ENCODE measurements at places on chromosomes 5 and 9.

DNA sequence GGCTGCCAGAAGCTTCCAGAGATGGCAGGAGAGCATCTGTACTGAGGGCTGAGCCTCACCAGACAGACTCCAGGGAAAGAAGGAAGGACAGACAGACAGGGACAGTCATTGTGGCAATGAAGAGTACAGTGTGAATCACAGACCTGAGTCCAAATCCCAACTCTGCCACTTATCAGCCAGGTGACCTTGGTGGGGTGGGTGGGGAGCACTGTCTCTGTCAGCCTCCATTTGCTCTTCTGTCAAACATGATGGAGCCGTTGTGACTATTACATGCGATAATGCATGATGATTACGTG lies 85.9 kb upstream of the FSTL4 start:
- DNase-seq: no peak

GRCh38 chr9:123542435-123543225 lies 186.6 kb downstream of the CRB2 start:
- no peak for DNase-seq

DNA sequence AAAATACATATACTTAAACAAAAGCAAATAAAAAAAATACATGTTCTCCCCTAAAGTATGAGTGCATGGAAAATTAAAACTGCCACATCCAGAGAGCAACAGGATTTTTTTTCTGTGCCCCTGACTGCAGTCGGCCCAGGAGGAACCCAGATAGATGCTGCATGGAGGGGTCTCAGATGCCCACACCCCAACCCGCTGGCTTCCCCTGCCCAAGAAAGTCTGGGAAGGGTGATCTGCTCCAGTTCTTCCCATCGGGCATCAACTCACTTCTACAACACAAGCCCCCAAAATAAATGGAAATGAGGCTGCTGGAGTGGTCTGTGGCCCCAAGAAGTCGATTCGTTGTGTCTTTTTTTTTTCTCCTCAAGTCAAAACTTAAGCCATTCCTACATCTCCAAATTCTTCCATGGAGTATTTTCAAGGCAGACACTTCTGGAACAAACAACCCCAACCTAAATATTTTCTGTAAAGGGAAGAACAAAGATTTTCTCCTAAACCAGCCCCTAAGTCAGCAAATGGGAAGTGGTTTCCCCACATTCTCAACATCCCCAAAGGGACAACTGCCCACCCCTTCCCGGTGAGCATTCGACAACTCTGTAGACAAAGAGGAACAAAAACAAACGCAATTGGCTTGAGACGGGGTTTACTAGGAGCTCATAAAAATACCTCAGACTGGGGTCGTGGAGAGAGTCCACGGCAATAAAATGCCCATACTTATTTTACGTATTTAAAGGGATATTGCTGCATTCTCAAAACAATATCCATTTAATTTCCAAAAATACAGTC lies 46.7 kb downstream of the ROR2 start:
- DNase-seq: no peak

GRCh38 chr9:84953797-84954705 lies 284.5 kb downstream of the NTRK2 start:
- peak; percentile 6 for DNase-seq

DNA sequence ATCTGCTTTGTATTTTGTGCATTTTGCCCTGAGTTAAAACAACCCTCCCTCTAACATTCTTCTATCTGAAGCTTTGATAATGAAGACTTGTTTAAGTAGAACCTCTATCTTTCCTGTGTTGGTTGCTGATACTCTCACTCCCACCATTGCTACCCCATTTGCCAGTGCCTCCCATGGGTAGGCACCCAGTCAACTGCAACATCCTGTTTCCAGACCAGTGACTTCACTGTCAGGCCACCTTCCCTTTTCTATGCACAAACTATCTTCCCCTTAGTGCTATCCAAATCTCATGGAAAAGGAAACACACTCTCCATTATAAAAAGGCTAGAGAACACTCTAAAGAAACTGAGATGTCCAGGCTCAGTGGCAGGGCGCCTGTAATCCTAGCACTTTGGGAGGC lies 5.6 kb upstream of the IARS1 start:
- no peak for DNase-seq

DNA sequence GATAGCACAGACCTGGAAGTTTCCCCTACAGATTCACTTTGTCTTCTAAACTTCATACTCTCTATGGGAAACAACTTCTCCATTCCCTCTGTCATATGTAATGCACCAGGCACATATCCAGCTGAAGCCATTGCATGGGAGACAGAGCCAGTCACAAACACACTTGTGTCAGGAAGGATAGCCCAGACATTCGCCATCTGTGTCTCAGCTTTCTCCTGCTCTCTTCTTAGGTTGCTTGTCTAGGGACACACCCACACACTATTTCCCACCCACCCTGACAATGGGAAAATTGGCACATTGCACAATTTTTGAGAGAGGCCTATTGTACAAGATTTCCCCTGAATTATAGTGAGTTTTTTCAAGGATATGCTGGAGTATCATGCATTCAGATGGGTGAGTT lies 158.4 kb upstream of the MPDZ start:
- DNase-seq: no peak

DNA sequence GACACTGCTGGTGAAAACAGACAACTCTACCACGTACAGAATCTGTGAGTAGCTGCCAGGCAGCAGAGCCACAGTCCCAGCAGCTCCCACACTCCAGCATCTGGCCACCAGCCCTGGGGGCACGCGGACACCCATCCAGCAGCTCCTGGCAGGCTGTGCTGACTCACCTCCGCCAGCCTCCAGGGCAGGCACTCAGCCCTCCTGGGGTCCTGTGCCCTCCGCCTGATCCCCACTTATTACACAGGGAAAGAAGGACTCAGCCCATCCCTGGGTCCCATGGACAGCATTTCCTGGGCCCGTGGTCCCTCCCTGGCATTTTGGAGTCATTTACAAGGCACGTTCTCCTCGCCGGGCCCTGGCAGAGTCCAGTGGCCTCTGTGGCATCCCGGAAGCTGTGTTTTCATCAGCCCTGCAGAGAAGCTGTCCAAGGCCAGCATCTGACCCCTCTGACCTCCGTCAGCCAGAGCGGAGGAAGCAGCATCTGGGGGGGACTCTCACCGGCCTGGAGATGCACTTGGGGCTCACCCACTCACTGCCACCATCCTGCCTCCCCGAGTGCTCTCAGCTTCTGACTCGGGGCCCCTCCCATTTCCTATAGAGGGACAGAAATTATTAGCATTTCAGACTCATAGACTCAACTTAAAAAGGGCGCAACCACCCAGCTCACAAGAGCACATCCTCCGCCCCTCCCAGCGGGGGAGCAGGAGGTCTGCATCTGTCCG lies 21.6 kb downstream of the PAEP start:
- DNase-seq: no peak

GRCh38 chr5:43855452-43855851 lies 252.5 kb downstream of the NNT start:
- DNase-seq: no peak

DNA sequence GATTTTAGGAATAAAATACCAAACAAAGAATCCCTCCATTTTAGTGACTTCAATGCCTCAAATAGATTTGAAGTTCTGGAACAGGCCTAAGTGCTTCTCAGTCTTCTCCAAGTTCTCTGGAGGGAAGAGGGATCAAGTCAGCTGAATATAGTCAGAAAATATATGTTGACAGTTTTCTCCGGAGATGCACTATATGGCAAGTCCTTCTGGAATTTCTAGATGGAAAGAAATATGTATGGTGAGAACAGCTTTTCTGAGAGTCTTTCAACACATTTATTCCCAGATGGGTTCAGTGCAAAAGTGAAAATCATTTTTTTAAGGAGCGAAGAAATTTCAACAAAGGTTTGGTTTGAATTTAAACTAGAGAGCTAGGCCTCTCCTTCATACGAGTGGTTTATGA lies 317.4 kb upstream of the SLC30A5 start:
- DNase-seq: no peak

- no peak for DNase-seq
Observed at GRCh38 chr5:89613222-89613956, 730.4 kb upstream of the MEF2C start.

GRCh38 chr9:105024529-105024928 lies 96.6 kb upstream of the ABCA1 start:
- DNase-seq: no peak

GRCh38 chr5:114467171-114467570 lies 105.3 kb downstream of the KCNN2 start:
- DNase-seq: no peak

GRCh38 chr5:14445013-14445412 lies 136.6 kb upstream of the OTULINL start:
- DNase-seq: no peak

GRCh38 chr5:140372971-140373487 lies 13.0 kb downstream of the SLC4A9 start:
- DNase-seq: peak; percentile 50

GRCh38 chr5:83246071-83246470 lies 168.7 kb downstream of the XRCC4 start:
- DNase-seq: no peak

- DNase-seq: no peak
Observed at GRCh38 chr9:134837529-134837928, 43.1 kb upstream of the FCN2 start.

- DNase-seq: no peak
Observed at GRCh38 chr5:137954131-137954879, 65.0 kb downstream of the PKD2L2 start.

DNA sequence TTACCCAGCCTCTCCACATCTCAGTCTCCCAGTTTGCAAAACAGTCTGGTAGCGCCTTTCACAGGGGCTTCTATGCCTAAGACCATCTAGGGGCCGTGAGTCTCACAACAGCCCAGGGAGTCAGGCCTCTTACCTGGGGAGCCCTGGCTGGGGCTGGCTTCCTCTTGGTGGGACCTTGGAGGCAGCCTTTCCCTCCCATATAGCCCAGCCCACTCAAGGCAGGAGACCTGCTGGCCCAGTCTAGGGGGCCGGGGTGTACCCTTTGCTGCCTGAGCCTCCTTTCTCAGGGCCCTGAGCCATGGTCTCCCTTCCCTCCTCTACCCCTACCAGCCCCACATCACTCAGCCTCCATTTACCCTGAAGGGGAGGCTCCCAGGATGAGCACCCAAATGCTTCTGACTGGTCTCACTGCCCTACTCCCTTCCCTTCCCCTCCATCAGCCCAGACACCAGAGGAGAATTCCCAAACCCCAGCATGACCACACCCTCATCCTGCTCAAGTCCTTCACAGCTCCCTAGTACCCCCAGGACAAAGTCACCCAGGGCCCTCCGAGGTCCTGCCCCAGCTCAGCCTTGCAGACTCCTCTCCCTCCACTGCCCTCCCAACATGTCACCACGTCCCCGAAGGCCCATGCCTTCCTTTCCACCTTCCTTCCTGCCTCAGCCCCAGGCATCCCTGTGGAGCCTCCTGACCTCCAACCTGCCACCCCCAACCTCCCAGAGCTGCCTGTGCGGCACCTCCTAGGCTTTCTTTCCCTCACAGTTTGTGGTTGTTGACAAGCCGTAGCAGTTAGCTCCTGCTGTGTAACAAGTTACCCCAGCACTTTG lies 55.3 kb downstream of the BARX1 start:
- DNase-seq: no peak

DNA sequence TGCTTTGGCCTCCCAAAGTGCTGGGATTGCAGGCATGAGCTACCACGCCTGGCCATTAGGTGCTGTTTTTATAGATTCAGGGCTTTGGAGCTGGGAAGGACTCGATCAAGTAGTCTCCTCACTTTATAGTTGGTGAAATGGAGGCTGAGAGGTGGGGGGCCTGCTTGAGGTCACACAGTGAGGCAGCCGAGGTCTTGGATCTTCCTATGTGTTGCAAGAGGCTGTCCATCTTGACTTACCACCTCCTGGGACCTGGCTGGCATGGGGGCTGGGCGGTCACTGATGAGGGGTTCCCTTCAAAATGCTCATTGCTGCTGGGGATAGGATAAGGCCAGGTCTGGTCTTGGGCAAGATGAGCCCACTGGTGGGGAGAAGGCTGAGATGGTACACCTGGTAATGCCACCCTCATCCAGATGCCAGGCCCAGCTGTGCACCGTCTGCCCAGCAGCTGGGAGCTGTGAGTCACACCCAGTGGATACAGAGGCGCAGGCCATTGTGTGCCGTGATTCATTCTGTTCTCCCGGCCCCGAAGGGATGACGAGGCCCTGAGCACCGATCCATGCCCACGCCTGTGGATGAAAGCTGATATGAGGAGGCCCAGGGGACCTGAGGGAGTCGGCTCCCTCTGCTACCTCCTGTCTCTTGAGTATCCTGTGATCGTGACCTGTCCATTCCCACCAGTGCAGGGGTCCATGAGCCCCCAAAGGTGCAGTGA lies 10.5 kb upstream of the NDST1 start:
- no peak for DNase-seq

- DNase-seq: no peak
Observed at GRCh38 chr5:9318031-9318430, 227.8 kb downstream of the SEMA5A start.

GRCh38 chr9:109828254-109828653 lies 48.3 kb downstream of the PALM2AKAP2 start:
- no peak for DNase-seq

DNA sequence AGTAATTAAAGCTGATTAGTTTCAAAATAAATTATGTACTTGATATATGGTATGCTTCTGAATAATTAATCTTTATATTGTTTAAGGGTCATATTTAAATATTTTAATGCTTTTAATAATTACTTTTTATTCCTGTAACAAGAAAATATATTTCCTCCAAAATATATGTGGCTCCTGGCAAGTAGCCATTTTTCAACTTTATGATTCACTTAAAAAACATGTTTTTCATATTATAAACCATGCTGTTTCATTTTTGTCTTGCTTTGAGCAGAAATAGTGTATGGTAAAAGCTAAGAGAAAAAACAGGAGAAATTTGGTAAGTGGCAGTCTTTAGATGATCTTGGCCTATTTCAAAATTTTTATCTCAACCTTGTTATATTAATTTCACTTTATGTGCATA lies 14.6 kb downstream of the SPATA9 start:
- no peak for DNase-seq

- DNase-seq: no peak
Observed at GRCh38 chr9:117344892-117345660, 69.8 kb downstream of the ASTN2 start.

DNA sequence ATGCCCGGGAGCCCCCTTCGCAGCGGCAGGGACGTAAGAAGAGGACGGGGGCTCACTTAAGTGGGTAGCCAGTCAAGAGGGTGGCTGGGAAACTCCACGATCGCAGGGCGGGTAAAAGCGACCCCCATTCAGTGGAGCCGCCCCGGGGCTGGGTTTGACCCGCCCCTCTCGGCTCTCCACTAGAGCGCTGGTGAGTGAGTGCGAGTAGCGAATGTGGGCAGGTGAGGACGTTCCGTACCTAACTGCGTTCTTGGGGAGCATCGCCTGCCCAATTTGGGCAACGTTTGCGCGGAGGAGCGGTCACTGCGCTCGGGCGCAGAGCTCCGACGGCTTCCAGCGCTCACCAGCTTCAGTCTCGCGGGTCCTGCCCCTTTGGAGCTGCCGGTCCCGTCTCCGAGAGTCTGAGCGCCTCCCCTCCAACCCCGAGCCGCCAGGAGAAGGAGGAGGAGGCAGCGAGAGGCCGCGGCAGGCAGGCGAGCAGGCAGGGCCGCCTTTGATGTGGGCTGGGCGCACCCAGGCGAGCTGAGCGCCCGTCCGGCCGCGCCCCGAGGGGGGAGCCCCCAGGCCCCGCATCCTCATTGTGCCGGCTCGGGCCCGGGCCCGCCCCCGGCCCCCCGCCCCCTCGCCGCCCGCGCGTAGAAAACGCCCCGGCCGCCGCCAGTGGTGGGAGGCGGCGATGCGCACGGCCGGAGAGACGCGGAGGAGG lies at the start of gene FGF18:
TSS of gene FGF18 (plus strand) at position 666 of the 706 bp plus-strand sequence. CDS start 553 bp downstream, outside the sequence.
- DNase-seq: no peak

- no peak for DNase-seq
Observed at GRCh38 chr9:86732514-86733171, 214.7 kb downstream of the GAS1 start.

All from CD4-positive, alpha-beta T cell treated with Interleukin-15 for 4 hours (primary cell).